ENCODE measurements at places on chromosomes 11 and 22. TPM values are rescaled to one million over a fixed set of nuclear protein-coding genes. Genes with fewer than 3 reads are reported as not detected.

GRCh38 chr11:125517116-125517770 is 21.2 kb upstream of the FEZ1 start:
- no peaks in the 10 kb centered on the region for H3K36me3 ChIP-seq
- no peak for DNase-seq
- no peak overlapping the region for H3K4me3 ChIP-seq
- H3K27me3 ChIP-seq, result no peaks in the 10 kb centered on the region
- H3K27ac ChIP-seq, result no peak overlapping the region

- H3K27ac ChIP-seq, result no peak overlapping the region
- no peak for DNase-seq
- no peaks in the 10 kb centered on the region for H3K27me3 ChIP-seq
Observed at GRCh38 chr11:69062873-69063651, 14.3 kb downstream of the TPCN2 start.

DNA sequence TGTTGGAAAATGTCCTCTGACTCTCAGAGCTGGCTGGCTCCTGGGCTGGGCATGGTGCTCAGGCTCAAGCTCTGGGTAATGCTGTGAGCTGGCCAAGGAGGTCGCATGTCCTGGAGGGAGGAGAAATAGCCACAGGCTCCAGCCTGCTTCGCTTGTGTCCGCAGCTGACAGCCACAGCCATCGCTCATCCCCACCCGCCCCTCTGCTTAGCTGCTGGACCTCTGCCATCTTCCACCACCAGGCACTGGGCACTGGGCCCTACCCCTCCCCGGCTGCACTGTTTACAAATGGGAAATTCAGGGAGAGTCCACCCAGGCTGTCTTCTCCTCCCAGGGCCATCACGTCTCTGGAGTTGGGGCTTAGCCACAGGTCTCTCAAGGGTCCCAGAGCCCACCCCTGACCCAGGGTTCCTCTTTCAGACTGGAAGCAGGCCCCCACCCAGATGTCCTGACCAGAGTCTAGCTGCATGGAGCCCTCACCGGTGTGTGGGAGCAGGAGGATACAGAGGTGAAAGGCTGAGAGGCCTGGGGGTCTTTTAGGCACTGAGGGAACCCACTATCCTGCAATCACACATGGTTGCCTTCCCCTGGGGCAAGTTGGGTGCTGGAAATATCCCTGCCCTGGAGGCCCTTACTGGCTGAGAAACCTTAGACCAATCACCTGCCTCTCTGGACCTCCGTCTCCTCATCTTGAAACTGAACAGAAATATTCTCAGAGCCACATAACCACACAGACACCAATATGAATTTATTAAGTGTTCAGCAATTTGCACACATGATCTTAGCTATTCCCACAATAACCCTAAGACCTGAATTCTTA is 62.7 kb downstream of the CD82 start:
- H3K36me3 ChIP-seq, result peaks cover 2% of the 10 kb centered on the region
- H3K4me1 ChIP-seq, result peaks cover 16% of the 10 kb centered on the region
- H3K27me3 ChIP-seq, result no peaks in the 10 kb centered on the region
- DNase-seq, result no peak

Gene OR10G4
- total RNA-seq, result not detected

- H3K27ac ChIP-seq, result peak overlapping the region; percentile 98
- peaks cover 54% of the 10 kb centered on the region for H3K36me3 ChIP-seq
- peak overlapping the region; percentile 87 for H3K4me3 ChIP-seq
- H3K4me1 ChIP-seq, result peaks cover 29% of the 10 kb centered on the region
Observed at GRCh38 chr11:60972182-60973030, 926 bp downstream of the CD6 start.

Measured in activated CD4-positive, alpha-beta T cell treated with anti-CD3 and anti-CD28 coated beads for 36 hours (primary cell).